Osteoblast (primary cell): ENCODE measurements at places on chromosomes 13 and 19.

DNA sequence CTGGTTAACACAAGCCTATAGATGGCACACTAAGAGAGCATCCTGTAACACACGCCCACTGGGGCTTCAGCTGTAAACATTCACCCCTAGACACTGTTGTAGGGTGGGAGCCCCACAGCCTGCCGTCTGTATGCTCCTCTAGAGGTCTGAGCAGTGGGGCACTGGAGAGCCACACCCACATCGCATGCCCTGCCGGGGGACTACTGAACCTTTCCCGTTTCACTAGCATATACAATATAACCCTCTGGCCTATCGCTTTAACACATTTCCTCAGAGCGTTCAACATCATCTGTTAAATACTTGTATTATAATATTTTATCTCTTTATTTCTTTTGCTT, 73.4 kb downstream of the PCDH9 start:
- no peak for DNase-seq
- H3K4me1 ChIP-seq: no peaks in the 10 kb centered on the region
- no peak overlapping the region for H3K4me3 ChIP-seq
- no peaks in the 10 kb centered on the region for H3K27me3 ChIP-seq

GRCh38 chr13:96617528-96617927, 376.7 kb downstream of the OXGR1 start:
- H3K36me3 ChIP-seq: no peaks in the 10 kb centered on the region
- no peak overlapping the region for H3K27ac ChIP-seq
- H3K27me3 ChIP-seq: no peaks in the 10 kb centered on the region
- DNase-seq: no peak
- no peaks in the 10 kb centered on the region for H3K4me1 ChIP-seq
- H3K4me3 ChIP-seq: no peak overlapping the region

DNA sequence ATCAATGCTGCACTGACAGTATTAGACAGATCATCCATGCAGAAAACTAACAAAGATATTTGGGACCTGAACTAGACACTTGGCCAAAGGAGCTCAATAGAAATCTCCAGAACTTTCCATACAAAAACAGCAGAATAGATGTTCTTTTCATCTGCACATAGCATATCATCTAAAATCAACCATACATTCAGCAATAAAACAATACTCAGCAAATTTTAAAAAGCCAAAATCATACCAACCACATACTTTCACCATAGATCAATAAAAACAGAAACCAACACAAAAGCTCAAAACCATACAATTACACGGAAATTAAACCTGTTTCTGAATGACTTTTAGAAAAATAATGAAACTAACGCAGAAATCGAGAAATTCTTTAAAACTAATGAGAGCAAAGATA, 592.6 kb downstream of the SLITRK5 start:
- H3K27me3 ChIP-seq: no peaks in the 10 kb centered on the region
- no peak overlapping the region for H3K4me3 ChIP-seq

DNA sequence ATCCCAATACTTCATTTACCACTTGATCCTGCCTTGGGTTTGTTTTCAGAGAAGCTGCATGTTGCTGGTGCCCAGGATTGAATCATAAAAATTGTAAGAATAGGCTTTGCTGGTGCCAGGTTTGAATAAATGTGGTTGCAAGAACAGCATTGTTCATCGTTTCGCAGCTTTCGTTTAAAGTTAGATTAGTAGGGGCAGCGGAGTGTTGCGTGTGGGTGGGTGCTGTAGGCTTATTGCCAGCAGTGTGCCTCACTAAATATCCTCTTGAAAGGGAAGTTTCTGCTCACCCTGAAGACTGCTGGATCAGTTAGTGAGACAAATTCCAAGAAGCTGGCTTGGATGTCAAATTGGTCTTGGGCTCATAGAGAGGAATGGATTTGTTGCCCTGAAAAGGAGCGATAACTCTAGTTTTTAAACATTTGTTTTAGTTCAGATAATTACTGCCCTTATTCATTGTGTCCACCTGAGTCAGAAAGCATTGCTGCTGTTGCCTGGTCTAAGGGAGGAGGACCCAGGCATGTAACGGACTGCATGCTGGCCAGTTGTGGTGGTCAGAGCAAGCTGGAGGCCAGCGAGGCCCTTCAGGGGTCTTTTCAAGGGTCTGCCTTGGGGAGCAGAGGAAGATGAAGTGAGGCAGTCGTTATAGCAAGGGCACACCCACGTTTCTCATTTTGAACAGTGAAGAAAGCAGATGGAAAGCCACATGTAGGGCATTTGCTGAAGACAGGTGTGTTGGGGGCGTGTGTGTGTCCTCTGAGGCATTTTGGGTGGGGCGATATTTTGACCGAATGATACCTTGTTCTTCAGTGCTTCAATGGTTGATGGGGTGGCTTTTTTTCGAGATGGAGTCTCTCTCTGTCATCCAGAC, 8.5 kb downstream of the ILF3 start:
- peaks cover 32% of the 10 kb centered on the region for H3K36me3 ChIP-seq
- H3K4me1 ChIP-seq: peaks cover 30% of the 10 kb centered on the region
- H3K27me3 ChIP-seq: no peaks in the 10 kb centered on the region
- no peak for DNase-seq
- H3K4me3 ChIP-seq: peak overlapping the region; percentile 28

GRCh38 chr19:57719901-57720519, 7.4 kb downstream of the ZNF671 start:
- H3K27ac ChIP-seq: no peak overlapping the region
- no peaks in the 10 kb centered on the region for H3K27me3 ChIP-seq
- H3K4me3 ChIP-seq: no peak overlapping the region

DNA sequence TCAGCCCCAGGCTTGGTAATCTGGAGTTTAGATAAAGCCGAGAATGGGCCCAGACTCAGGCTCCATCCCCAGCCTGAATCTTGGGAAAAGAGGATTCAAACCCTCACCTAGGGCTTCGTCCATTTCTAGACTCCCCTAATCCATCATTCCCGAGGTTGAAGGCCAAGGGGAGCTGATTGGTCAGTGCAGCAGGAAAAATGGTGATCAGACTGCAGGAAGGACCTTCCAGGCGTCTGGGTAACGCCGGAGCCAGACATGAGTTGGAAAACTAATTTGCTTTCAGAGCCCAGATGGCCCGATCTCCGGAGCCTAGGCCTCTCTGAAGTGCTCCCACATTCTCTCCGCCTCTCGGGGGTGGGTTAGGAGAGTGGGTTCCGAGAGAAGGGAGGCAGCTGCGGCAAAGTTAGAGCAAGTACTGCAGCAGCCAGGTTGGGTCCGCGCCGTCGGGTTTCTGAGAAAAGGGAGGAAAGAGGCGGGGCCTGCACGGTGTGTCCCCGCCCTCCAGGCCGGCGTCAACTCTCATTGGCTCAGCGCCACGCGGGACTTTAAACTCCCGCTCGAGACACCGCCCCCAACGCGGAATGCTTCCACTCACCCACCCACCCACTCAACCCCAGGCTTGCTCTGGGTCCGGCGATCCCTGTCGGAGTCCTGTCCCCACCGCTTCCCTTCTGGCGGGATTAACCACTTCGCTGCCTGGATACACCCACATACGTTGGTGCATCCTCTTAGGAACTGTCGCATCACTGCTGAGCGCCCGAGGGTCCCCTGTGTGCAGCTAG, 788 bp upstream of the RTBDN start:
- H3K4me1 ChIP-seq: no peaks in the 10 kb centered on the region
- H3K4me3 ChIP-seq: no peak overlapping the region
- peaks cover 73% of the 10 kb centered on the region for H3K27me3 ChIP-seq
- H3K27ac ChIP-seq: no peak overlapping the region
- peak; percentile 94 for DNase-seq
- H3K36me3 ChIP-seq: no peaks in the 10 kb centered on the region

- H3K4me3 ChIP-seq: no peak overlapping the region
- H3K27me3 ChIP-seq: no peaks in the 10 kb centered on the region
- H3K4me1 ChIP-seq: peaks cover 26% of the 10 kb centered on the region
- peak overlapping the region; percentile 15 for H3K27ac ChIP-seq
- peaks cover 7% of the 10 kb centered on the region for H3K36me3 ChIP-seq
- peak; percentile 68 for DNase-seq
Measured at GRCh38 chr19:5973867-5974635, 3.9 kb downstream of the RANBP3 start.

DNA sequence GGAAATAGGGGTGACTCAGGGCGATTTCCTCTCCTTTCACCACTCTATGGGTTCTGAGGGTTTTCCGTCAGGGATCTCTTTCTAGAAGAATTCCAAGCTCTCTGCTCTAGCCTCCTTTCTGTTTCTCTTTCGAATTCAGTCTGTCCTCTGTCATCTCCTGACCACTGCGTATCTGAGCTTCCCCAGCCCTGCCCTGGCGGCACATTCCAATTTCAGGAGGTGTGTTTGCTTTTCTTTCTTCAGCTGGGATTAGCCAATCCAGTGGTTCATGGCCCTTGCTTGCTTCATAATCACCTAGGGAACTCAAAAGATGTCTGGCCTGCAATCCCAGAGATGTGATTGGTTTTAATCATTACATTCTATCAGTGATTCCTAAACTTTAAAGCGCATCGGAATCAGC, 9.4 kb downstream of the IFNL2 start:
- H3K36me3 ChIP-seq: no peaks in the 10 kb centered on the region
- peaks cover 3% of the 10 kb centered on the region for H3K27me3 ChIP-seq
- H3K4me3 ChIP-seq: no peak overlapping the region
- H3K27ac ChIP-seq: no peak overlapping the region
- no peak for DNase-seq

- peak overlapping the region; percentile 78 for H3K27ac ChIP-seq
- peaks cover 32% of the 10 kb centered on the region for H3K4me1 ChIP-seq
- DNase-seq: peak; percentile 99
- H3K36me3 ChIP-seq: peaks cover 45% of the 10 kb centered on the region
- H3K4me3 ChIP-seq: peak overlapping the region; percentile 80
Measured at GRCh38 chr19:1252221-1252820, 3.9 kb downstream of the MIDN start.

- H3K4me3 ChIP-seq: no peak overlapping the region
- H3K36me3 ChIP-seq: no peaks in the 10 kb centered on the region
- H3K4me1 ChIP-seq: no peaks in the 10 kb centered on the region
- no peak for DNase-seq
- no peak overlapping the region for H3K27ac ChIP-seq
- no peaks in the 10 kb centered on the region for H3K27me3 ChIP-seq
Measured at GRCh38 chr13:106919133-106919532, 351.2 kb upstream of the ARGLU1 start.

DNA sequence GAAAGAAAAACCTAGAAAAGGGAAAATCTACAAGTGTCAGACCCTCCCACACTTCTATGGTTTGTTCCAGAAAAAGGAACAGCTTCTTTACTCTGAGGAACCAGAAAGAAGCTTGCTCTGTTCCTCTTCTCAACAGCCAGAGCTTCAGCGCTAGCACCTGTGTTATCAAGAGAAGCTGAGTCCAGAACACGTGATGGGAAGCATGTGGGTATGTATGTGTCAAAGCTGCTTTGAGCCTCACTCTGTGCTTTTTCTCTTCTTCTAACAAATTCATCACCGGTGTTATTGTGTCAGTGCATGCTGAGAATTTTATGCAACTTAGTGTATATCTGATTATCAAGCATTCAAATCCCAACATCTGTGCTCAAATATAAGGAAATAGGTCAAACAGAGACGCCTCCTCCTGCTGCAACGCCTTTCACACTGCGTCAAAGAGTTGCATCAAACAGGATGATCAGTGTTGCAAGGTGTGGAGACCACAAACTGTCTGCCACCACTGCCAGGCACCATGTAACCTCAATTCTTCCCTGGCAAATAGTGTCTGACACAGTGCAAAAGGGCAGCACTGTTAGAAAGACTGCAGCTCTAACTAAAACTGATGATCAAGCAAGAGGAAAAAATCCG, 83.9 kb downstream of the LRRC63 start:
- H3K4me1 ChIP-seq: peaks cover 34% of the 10 kb centered on the region
- no peak overlapping the region for H3K4me3 ChIP-seq
- peak overlapping the region; percentile 92 for H3K27ac ChIP-seq

DNA sequence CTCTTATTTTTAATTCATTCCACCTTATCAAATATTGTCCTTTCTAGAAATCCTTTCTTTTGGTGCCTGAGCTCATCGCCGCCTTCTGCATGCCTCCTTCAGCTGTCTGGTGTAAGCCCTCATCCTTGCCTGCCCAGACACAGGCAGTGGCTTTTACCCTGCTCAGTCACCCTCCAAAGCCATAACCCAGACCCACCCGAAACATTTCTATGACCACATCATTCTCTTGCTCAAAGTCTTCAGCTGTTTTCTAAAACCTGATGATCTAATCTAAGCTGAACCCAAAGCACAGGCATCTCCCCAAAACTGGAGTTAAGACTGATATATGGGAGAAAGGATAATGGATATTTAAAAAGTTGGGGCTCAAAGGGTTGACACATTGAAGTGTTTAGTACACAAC, 753.7 kb upstream of the SGCG start:
- DNase-seq: no peak
- H3K27ac ChIP-seq: no peak overlapping the region
- no peak overlapping the region for H3K4me3 ChIP-seq
- H3K4me1 ChIP-seq: no peaks in the 10 kb centered on the region
- H3K36me3 ChIP-seq: no peaks in the 10 kb centered on the region
